ENCODE measurements at places on chromosomes 16 and 17. TPM values are rescaled to one million over a fixed set of nuclear protein-coding genes. Genes with fewer than 3 reads are reported as not detected.

DNA sequence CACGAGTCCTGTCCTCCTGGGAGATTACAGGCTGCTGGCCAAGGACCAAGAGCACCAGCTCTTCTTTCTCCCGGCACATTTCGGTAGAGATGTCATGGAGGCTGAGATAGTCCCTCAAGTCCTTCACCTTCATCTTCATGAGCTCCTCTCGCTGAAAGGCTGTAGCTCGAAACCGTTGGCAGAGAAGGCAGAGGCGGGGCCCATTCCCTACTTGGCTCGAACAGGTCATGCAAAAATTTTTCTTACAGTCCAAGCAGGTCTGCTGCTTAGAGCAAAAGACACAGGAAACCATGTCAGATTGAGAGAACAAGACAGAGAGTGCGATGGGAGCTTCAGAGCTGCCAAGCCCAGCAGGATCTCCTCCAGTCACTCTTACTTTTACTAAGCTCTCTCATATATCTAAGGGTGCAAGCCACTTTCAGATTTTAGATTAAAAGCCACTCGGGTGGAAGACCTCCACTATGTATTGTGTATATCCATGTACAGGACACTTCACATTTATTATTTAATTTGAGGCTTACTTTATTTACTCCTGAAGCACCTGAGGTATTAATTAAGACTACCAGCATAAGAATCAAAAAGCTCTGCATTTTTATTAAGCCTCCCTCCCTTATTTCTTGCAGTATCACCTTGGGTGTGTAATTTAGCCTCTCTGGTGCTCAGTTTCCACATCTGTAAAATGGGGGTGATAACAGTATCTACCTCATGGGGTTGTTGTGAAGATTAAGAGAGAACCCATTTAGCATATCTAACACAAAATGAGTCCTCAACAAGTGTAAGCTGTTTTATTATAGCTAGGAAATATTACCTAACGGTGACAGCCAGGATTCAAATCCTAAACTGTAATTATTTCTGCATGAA is 41.4 kb downstream of the LIG3 start:
- no peak for DNase-seq

DNA sequence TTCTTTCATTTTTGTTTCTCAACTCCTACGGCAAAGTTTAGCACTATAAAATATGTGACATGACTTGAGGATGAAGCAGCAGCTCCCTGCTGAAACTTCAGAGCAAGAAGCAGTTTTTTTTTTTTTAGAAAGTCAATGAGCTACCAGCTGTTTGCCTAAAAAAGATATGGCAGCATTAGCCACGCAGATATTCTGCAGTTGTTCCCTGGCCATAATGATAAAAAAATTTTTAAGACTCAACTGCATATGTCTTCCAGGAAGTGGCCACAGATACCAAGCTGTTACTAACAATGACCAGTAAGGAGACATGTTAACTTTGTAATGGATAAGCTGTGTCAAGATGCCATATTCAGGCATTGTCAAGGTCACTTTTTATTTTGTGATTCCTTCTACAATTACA is 319.6 kb upstream of the CDH11 start:
- DNase-seq = no peak

DNA sequence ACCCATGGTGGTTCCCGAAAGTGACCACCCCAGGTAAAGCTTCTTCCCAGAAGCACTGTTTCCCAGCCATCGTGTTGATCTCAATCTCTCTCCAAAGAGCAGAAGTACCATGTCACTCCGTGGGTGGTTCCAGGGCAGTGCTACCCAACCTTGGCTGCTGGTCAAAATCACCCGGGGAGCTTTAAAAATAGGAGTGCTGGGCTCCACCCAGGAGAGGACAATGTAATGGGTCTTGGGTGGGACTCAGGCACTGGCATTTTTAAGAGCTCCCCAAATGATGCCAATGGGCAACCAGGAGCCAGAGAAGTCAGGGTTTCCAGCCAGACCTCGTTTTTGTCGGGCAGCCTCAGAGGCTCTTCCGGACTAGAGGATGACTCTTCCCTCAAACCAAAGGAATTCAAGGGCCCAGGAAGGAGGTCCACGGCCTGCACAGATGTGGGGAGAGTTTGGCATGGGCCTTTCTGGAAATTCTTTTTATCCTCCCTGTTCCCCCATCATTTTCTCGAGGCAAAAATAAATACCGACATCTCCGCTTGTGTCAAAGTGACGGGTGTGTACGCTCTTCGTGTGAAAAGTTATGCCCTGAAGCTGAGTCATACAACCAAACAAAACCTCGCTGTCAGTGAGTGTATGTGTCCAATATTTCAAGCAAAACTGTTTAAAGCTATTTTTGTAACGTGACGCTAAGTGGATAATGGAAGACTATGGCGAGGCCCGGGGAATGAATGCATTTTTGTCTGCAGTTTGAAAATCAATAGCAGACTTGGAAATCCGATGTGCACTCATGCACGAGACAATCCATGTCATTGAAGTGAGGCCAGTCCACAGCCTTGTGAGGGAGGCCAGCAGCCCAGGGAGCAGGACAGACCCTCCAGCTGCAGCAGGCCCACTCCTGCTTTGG is 364.1 kb downstream of the FOXL1 start:
- DNase-seq = no peak

Gene AATK
- 27.0 TPM for total RNA-seq

Gene TMEM238L
- not detected for total RNA-seq

- DNase-seq = no peak
Measured at GRCh38 chr17:65029605-65030336, 26.8 kb downstream of the GNA13 start.

Gene RUNDC3A
- total RNA-seq = 282 TPM

Gene TLCD3B
- 253 TPM for total RNA-seq

DNA sequence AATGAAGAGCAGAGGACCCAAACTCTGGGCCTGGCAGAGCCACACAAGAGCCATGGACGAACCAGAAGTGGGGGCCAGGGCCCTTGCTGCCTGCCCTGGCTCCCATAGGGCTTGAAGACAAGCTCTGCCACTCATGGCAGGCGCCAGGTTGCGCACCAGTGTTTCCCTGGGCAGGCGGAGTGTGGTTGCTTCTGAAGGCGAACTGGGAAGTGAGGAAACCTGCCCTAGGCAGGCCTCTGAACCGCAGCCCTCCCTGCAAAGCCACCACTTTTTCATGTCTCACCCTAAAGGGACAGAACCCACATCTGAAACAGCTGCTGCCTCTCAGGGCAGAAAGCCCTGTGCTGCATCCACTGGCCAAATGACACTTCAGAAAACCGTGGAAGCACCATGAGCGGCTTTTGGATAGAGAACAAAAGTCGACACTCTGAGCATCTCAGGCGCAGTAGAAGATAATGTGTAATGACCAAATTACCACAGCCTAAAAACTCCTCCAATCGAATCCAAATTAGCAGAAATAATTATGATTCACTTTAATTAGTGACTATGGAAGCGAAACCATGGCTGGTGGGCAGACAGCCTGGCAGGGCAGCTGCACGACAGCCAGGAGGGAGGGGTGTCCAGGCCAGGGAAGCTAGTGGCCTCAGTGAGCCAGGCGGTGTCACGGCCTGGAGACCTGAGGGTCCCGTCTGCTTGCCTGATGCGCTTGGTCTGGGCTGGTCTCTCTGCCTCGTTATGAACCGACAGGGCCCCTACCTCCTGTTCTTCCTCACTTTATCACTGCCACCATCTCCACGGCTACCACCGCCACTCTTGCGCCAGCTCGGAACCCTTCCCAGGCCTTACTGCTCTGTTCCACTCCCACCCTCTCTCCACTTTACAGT is 59.1 kb downstream of the PRMT7 start:
- DNase-seq = no peak

DNA sequence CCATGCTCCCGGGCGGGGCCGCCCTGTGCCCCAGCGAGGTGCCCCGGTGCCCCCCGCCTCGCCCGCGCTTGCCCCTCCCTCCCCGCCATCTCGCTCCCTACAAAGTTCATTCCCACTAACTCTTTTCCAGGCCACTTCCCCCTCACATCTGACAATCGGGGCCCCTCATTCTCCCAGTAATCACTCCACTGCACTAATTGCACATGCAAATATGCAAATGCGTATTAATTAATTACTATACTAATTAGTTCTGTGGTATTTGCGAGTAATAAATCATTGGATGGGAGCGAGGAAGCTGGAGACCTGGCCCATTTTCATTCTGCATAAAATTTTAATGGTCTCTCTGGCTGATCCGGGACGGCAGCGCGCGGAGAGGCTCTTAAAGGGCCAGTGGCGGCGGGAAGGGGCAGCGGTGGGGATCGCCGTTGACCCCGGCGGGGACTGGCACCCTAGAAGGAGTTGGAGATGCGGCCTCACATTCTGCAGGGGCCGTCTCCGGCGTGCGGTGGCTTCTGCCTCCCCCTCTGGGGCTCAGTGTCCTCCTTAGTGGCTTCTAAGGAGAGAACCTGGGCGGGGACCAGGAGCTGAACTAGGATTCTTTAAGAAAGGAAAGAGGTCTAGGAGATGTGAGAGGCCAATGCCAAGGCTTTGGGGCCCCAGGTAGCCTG is 8.4 kb upstream of the PPP1R1B start:
- no peak for DNase-seq

DNA sequence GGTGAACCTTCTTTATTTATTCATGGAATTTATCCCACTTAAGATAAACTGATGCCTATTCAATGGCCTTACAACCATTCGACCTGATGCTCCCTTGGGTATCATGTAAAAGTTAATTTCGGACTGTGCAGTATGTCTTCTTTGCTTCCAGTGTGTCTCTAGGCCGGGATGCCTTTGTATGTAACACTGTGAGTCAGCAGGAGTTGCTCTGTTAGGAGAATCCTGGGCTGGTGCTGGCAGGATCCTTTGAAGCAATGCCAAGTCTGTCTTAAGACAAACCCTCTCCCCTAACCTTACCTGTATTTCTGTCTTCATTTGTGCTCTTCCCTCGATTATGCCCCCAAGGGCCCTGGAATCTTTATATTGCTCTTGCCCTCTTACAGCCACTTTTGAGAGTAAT is 37.9 kb upstream of the ABCA8 start:
- DNase-seq = no peak
